ENCODE measurements at places on chromosomes 13 and 19.
A peak's percentile ranks its signal among the peaks of the same experiment; 100 is the strongest.

GRCh38 chr13:90800082-90800746 lies 547.3 kb upstream of the MIR17HG start:
- no peak for DNase-seq

DNA sequence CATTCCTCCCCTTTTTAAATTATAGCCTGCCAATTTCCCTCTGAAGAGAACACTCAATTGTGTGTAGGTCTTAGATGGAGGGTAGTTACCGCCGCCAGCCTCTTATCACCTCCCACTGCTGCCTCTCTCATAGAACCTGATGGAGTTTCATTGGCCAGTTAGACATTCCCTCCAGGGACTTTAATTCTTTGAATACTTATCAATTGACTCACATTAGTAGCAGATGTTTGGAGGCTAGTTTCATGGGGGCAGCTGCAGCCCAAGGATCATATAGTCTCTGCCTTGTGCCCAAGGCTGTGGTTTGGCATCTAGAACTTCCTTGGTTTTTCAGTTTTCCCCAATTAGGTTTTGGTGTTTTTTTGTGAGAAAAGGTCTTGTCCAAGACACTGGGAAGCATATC lies 318.9 kb upstream of the HTR2A start:
- DNase-seq, result no peak

GRCh38 chr13:44744880-44745633 lies 168.9 kb upstream of the TSC22D1 start:
- DNase-seq, result no peak

GRCh38 chr13:69903081-69903480 lies 204.5 kb upstream of the ATXN8OS start:
- DNase-seq, result no peak

DNA sequence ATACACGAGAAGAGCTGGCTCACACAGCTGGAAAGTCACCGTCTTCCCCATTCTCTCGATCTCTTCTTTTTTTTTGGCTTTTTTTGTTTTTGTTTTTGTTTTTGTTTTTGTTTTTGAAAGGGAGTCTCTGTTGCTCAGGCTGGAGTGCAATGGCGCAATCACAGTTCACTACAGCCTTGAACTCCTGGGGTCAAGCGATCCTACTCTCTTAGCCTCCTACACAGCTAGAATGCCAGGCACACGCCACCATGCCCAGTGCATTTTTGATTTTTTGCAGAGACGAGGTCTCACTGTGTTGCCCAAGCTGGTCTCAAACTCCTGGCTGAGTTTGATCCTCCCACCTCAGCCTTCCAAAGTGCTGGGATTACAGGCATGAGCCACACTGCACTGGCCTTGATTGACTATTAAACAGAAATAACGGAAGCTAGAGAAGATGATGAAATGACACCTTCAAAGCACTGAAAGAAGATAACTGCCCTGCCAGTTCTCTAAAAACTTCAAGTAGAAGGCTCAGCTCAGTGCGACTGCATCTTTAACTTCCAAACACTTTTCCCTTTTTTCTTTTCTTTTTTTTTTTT lies 4.0 kb downstream of the FXYD3 start:
- DNase-seq, result no peak

GRCh38 chr13:98797456-98797855 lies 45.0 kb upstream of the SLC15A1 start:
- DNase-seq, result no peak

GRCh38 chr13:76216729-76217128 lies 580.6 kb downstream of the LMO7 start:
- no peak for DNase-seq

DNA sequence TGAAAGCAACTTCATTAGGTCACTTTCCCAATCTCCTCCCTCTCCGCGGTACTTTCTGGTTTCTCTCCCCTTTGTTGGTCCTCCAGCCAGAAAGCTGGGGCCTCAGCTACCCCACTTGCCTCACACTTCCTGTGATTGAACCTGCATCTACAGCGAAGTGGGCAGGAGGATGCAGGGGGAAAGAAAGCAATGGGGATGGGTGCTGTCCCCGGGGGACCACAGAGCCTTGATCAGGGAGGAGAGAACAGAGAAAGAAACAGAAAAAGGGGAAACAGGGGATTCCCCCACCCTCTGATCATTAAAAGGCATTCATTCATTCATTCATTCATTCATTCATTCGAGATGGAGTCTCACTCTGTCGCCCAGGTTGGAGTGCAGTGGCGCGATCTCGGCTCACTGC lies 74.2 kb downstream of the TRPM4 start:
- no peak for DNase-seq

- no peak for DNase-seq
These were observed 8.9 kb downstream of the ANKRD27 start for GRCh38 chr19:32666084-32666483.

GRCh38 chr13:38685974-38686576 lies 802 bp upstream of the FREM2 start:
- DNase-seq, result no peak

GRCh38 chr13:32426191-32426989 lies 1.5 kb downstream of the N4BP2L1 start:
- peak; percentile 54 for DNase-seq

- no peak for DNase-seq
These were observed 78.4 kb downstream of the FAM216B start for GRCh38 chr13:42859760-42860159.

- no peak for DNase-seq
These were observed 37.5 kb upstream of the SACS start for GRCh38 chr13:23470790-23471614.

- peak; percentile 76 for DNase-seq
These were observed 19.0 kb downstream of the MRPS12 start for GRCh38 chr19:38949580-38950367.

- DNase-seq, result no peak
These were observed 5.2 kb downstream of the POLRMT start for GRCh38 chr19:628168-628567.

GRCh38 chr19:20333508-20333907 lies 166.5 kb downstream of the ZNF486 start:
- DNase-seq, result no peak

DNA sequence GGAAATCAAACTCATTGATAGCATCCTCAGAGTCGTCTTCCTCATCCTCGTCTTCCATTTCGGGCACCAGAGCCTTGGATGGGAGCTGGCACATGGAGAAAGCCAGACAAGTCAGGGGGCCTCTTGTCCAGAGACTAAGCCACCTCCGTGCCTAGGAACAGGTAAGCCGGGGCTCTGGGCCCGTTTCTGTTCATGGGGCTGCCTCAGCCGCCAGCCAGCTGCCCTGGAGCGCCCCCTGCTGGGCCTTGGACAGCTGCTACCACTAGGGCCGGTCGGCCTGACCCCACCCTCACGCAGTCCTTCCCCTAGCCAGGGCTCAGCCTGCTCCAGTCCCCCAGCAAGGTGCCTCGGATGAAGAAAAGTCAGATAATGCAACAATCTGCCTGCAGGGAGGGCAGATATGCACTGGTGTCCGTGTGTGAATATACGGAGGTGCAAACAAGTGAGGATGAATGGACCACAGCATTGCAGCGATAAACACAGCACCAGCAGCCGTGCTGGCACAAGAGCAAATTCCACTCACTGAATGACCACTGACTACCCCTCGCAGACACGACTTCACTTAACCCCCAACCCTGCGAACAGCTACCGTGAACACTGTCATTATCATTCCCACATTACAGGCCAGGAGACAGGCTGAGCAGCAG lies 11.9 kb upstream of the PRKD2 start:
- peak; percentile 90 for DNase-seq

- DNase-seq, result no peak
These were observed 33.3 kb downstream of the CEBPA start for GRCh38 chr19:33269016-33269415.

- no peak for DNase-seq
These were observed 12.2 kb downstream of the CFD start for GRCh38 chr19:871446-872265.

Measured in naive thymus-derived CD8-positive, alpha-beta T cell (primary cell).